ENCODE measurements at places on chromosomes 12 and 14.

DNA sequence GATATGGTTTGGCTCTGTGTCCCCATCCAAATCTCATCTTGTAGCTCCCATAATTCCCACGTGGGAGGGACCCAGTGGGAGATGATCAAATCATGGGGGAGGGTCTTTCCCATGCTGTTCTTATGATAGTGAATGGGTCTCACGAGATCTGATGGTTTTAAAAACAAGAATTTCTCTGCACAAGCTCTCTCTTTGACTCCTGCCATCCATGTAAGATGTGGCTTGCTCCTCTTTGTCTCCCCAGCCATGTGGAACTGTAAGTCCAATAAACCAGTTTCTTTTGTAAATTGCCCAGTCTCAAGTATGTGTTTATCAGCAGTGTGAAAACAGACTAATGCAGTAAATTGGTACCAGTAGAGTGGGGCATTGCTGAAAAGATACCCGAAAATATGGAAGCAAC lies 146.2 kb downstream of the DPF3 start:
- DNase-seq, result no peak

GRCh38 chr12:121799156-121799841 lies 4.5 kb upstream of the SETD1B start:
- DNase-seq, result no peak

DNA sequence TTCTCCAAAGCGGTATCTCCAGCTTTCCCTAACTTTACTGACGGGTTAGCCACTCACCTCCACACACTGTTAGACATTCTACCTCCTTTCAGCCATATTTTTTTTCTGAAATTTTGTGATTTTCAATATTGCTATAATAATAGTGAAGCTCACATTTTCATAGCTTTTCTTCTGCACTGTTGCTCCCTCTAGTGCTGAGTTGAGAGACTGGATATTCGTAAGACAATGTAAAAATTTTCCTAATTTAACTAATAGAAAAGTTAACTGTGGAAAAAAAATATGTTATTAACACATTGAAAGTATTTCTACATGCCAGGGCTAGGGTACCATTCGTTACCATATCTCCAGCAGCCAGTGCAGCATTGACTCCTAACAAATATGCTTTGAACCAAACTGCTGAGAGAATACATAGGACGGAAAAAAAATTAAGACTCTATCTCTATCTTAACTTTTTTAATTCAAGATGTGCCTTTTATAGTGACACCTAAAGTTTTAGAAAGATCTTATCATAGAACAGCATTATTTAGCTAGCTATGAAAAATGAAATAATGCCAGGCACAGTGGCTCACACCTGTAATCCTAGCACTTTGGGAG lies 48.7 kb upstream of the ABCC9 start:
- no peak for DNase-seq

DNA sequence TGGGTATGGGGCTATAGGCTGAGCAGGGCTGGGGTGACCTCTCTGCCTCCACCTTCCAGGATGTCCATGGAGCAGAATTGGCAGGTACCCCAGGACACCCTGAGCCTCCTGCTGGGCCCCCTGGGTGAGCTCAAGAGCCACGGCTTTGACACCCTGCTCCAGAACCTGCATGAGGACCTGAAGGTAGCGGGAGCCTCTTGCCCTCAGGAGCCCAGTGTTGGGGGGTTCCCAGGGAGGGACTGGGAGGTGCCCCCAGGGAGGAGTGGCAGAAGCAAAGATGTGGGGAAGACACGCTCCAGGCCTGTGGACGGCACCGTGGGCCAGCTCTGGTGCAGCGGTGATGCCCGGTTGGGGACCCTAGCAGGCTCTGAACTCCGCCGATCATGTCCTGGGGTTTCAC lies 8.3 kb downstream of the TNFAIP2 start:
- no peak for DNase-seq

DNA sequence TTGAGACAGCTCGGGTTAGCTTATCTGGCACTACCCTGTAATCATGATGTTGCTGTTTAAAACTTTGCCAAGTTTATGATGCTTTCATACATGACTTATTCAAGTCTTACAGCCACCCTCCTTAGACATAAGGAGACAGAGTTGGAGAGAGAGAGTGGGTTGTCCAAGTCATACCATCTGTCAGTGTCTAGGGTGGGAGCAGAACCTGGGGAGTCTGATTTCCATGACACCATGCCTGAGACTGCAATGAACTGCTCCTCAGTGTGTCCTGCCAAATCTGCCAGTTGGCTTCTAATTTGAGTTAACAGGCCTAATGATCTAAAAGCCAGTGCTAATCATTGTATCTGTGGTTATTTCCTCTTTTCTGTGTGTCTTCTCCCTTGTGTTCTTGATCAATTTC lies 43.7 kb upstream of the PHC1 start:
- no peak for DNase-seq
